ENCODE measurements at places on chromosomes 16 and 17.
A peak's percentile ranks its signal among the peaks of the same experiment; 100 is the strongest.

DNA sequence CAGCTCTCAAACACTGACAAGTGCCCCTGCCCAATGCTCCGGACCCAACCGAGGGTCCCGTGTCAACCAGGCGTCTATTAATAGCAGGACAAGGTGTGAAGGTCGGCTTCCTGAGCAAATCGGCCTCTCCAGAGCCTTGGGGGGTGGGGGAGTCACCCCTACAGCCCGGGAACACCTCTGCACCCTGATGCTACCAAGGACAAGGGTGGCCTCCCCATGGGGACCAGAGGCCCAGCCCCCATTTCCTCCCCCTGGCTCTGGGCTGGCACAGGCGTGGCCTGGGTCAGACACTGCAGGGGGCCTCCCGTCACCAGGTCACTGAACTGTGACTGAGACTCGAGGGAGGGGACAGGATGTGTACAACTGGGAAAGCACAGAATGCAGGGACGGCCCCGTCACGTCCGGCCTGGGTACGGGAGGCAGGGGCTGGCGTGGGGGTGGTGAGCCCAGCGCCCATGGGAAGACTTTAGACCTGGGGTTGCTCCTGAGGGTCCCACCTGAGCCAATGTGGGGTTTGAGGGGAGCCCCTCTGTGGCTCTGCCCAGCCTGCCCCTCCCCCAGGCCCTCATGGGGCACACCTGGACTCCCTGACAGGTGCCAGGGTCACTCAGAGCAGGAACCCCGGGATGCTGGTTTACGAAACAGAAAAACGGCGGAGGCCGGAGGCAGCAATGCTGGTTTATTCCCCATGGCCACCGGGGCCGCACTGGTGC is 579 bp upstream of the CYBA start:
- DNase-seq, result no peak

GRCh38 chr16:68094614-68094934 is 9.4 kb downstream of the NFATC3 start:
- DNase-seq, result no peak

DNA sequence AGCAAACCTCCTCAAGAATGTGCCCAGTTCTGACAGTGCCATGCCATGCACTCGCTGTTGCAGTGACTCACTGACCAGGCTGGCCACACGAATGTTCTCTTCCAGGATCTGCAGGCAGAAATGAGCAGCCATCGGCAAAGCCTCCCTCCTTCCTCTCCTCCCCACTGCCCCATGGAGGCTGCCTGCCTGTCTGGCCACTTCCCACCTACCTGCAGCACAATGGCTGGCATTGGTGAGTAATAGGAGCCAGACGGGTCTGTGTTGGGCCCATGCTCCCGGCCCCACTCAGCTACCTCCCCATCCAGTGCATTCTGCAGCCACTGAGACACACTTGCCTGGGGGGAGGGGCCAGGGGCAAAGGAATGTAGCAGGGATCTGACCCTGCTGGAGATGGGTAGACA is 2.8 kb upstream of the MATCAP1 start:
- no peak for DNase-seq

DNA sequence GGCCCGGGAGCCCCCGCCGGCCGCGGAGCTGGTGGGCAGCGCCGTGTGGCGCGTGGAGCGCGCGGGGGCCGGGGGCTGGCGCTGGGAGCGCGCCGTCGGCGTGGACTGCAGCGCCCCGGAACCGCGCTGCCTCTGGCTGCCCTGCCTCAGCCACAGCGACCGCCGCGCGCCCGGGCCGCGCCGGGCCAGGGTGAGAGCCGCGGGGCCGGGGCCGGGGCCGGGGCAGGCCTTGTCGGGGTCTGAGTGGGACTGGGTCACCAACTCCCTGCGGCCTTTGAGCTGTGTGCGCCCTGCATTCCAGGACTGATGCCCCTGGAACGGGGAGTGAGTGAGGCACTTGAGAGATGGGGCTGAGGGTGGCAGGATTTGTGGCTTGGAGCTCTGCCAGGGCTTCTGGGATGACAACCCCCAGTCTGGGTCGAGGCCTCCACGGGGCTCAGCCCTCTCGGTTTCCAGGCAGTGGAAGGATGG is 25.7 kb downstream of the ARHGAP23 start:
- no peak for DNase-seq

DNA sequence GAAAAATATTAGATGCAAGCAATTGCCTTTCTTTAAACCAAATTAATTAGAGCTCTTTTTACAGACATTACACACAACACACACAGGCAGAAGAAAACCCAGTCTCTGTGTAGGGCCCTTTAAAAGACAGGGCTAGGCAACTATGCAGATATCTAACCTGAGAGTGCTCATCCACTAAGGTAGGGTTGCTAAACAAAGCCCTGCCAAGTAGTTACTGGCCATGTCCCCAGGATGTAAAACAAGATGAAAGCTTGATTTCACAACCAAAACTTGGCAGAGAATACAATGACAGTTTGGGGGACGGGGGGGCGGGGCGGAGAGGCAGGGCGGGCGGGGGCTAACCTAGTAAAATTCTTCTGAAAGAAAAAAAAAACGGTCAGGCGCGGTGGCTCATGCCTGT is 669.0 kb upstream of the CA10 start:
- DNase-seq, result no peak

- no peak for DNase-seq
These were observed 25.5 kb downstream of the NSMCE1 start for GRCh38 chr16:27242868-27243590.

DNA sequence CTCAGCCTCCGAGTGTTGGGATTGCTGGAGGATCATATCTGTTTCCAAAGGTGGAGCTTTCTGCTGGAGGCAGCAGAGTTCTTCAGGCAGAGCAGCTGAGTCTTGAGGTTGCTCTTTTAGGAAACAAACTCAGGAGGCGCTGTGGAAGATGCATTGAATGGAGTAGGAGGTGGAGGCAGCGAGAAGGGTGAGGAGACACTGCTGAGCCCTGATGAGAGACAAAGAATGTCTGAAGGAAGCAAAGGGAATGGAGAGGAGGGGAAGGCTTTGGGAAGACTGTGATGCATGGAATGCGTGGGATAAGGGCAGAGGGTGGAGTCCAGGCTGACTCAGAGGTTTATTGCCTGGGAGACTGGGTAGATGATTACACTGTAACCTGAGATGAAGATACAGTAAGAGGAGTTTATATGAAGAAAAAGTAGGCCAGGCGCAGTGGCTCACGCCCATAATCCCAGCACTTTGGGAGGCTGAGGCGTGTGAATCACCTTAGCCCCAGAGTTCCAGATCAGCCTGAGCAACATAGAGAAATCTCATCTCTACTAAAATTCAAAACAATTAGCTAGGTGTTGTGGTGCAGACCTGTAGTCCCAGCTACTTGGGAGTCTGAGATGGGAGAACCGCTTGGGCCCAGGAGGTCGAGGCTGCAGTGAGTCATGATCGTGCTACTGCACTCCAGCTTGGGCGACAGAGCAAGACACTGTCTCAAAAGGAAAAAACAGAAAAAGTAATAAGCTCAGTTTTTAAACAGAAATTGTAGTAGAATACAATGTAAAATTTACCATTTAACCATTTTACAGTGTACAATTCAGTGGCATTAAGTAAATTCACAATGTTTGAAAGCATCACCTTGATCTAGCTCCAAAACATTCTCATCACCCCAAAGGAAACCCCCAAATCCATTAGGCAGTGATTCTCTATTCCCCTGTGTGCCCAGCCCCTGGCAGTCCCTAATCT is 17.8 kb upstream of the TMEM219 start:
- peak; percentile 29 for DNase-seq

DNA sequence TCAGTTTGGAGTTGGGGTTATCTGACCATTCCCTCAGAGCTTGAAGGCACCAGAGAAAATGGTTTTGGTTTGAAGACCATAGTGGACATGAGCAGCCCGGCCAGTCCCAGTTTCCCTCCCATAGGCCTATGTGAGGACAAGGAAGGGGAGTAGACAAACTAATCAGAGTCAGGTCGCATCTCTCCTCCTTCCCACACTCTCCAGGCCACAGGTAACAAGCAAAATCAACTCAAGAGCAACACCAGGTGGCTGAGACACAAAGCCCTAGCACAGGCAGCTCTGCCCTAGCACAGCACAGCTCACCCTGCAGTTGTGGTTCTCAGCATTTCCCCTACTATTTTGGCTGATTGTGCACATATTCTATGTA is 7.2 kb downstream of the SUPT4H1 start:
- no peak for DNase-seq
